Hepatic stellate cell (primary cell): ENCODE measurements at places on chromosomes 7 and 10.

- DNase-seq: no peak
Observed at GRCh38 chr7:29610086-29610485, 46.5 kb downstream of the PRR15 start.

- DNase-seq: no peak
Observed at GRCh38 chr7:142868188-142868985, 13.5 kb downstream of the EPHB6 start.

GRCh38 chr10:1743141-1743540, 5.8 kb upstream of the ADARB2 start:
- no peak for DNase-seq

GRCh38 chr10:119297207-119297968, 90.0 kb downstream of the GRK5 start:
- no peak for DNase-seq

DNA sequence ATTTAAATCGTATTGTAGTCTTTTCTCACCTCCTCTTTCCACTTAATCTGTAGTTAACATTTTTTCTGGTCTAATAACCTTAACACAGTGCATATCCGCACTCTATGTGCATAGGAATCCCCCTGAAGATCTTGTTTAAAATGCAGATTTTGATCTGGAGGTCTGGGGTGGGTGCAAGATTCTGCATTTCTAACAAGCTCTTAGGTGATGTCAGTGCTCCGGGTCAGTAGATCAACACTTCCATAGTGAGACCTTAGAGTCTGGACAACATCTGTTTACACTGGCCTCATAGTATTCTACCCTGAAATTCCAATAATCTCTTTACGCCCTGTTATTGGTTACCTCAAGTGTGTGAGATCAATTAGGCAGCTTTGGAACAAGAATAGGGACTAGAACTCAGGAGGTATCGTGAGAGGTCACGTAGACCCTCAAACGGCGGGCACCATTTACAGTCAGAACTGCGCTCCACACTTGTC, 434 bp upstream of the PLEKHA8 start:
- DNase-seq: no peak

GRCh38 chr10:16458166-16458955, 21.6 kb downstream of the PTER start:
- no peak for DNase-seq

- no peak for DNase-seq
Observed at GRCh38 chr7:126569402-126569801, 683.3 kb downstream of the GRM8 start.

- no peak for DNase-seq
Observed at GRCh38 chr7:91164506-91164905, 99.7 kb upstream of the FZD1 start.

GRCh38 chr7:28804990-28805389, 153.1 kb downstream of the TRIL start:
- DNase-seq: no peak

- no peak for DNase-seq
Observed at GRCh38 chr7:44887293-44887692, 2.0 kb upstream of the PURB start.

DNA sequence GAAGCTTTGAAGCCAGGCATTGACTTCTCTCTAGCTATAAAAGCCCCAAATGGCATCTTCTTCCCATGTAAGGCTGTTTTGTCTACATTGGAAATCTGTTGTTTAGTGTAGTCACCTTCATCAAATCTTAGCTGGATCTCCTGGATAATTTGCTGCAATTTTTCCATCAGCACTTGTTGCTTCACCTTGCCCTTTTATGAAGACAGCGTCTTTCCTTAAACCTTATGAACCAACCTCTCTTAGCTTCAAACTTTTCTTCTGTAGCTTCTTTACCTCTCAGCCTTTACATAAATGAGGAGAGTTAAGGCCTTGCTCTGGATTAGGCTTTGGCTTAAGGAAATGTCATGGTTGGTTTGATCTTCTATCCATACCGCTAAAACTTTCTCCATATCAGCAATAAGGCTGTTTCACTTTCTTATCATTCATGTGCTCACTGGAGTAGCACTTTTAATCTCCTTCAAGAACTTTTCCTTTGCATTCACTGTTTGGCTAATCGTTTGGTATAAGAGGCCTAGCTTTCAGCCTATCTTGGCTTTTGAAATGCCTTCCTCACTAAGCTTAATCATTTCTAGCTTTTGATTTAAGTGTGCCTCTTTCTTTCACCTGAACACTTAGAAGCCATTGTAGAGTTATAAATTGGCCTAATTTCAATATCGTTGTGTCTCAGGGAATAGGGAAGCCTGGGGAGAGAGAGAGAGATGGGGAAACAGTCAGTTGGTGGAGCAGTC, 803.2 kb downstream of the LRMDA start:
- DNase-seq: no peak

- no peak for DNase-seq
Observed at GRCh38 chr7:73880755-73881328, 19.9 kb downstream of the TMEM270 start.

DNA sequence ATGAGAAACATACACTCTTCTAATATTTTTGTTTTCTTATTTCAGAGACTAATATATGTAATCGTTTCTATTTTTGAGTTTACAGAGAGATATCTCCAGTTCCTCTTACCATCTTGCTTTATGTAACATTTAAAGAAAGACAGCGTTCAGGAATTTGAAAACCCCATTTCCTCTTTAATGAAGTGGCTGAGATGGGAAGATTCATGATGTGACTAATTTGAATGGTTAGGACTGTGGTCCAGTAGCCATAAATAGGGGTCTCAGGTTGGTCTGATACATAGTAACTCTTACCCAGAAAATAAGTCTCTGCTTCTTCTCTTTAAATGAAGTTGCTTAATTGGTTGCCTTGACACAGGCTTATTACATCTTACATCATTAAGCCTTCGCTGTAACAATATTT, 6.9 kb downstream of the KMT2E start:
- DNase-seq: no peak

GRCh38 chr7:119254742-119255141, 1018.2 kb upstream of the KCND2 start:
- no peak for DNase-seq

DNA sequence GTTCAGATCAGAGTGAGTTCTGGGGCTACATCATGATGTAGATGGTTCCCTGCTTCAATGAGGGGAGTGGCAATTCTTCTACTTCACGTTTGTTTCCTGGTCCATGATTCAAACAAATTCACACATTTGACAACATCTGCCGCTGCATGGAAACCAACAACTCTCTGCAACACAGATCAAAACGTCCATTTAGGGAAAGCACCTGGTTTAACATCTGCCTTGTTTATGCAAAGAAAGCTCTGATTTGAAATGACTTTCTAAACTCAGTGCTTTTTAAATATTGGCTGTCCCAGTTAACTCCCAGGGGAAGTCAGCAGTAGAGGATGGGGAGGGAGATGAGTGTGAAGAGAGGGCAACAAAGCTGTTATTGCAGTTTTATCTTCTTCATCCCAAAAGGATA, 93.8 kb downstream of the GAD2 start:
- DNase-seq: no peak

GRCh38 chr7:156829669-156830336, 63.2 kb downstream of the LMBR1 start:
- DNase-seq: no peak

GRCh38 chr7:115224922-115225321, 303.0 kb downstream of the MDFIC start:
- no peak for DNase-seq

DNA sequence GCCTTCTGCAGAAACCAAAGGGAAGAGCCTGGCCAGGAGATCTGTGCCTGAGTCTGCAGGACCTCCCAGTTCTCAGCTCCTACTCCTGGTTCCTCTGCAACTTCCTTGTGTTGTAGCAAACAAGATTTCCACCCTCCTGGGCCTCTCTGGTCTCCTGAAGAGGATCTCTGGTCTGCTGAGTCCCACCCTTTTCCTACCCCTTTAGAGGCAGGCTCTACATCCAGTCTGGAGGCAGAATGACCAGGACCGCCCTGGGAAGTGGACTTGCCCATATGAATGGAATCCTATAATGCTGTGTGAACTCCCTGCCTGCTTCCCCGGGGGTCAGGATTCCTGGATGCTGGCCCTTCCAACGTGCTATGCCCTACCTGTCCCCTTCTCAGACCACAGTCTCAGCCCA, 3.2 kb downstream of the DENND2A start:
- DNase-seq: no peak

GRCh38 chr10:82813856-82814255, 938.9 kb downstream of the NRG3 start:
- no peak for DNase-seq

GRCh38 chr7:52539414-52539813, 496.0 kb upstream of the POM121L12 start:
- no peak for DNase-seq

DNA sequence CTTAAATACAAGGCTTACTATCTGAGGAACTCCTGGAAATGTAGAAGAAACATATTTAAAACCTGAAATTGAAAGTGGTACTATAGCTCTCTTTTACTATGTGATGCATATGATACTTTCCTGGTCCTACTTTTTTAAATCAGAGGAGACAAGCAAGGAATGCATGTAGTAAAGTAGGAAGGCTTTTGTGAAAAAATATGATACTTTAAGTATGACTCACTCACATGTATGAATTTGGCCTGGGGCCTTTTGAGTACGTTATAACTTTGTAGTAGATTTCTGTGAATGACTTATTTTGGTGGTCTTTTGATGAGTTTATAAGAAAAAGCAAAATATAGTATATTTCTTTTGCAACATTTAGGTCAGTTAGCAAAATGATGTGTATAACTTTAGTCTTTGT, 53.8 kb downstream of the TAX1BP1 start:
- no peak for DNase-seq

- DNase-seq: peak; percentile 21
Observed at GRCh38 chr10:104589871-104590270, 51.2 kb upstream of the SORCS3 start.

DNA sequence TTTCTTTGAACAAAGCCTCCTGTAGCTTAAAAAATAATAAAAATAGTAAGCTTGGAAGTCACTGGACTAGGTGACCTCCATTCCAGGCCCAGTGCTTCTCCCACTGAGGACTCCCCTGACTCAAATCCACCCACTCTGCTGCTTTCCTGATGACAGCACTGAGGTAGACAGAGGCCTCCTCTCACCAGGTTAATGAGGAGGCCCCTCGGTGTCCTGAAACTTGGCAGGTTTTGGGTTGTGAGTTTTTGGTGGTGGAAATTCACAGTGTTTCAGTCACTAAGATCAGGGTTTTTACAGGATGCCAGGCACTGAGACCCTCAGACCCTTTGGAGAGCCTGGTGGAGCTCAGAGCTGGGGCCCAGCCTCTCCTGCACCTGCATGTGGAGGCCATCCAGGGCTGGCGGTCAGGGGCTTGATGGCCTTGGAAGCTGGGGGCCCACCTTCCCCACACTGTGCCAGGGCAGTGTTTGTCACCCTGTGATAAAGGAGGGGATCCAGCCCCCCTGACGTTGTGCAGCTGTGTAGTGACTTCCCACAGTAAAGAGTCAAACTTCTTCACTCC, 19.1 kb downstream of the TSPAN14 start:
- DNase-seq: no peak

DNA sequence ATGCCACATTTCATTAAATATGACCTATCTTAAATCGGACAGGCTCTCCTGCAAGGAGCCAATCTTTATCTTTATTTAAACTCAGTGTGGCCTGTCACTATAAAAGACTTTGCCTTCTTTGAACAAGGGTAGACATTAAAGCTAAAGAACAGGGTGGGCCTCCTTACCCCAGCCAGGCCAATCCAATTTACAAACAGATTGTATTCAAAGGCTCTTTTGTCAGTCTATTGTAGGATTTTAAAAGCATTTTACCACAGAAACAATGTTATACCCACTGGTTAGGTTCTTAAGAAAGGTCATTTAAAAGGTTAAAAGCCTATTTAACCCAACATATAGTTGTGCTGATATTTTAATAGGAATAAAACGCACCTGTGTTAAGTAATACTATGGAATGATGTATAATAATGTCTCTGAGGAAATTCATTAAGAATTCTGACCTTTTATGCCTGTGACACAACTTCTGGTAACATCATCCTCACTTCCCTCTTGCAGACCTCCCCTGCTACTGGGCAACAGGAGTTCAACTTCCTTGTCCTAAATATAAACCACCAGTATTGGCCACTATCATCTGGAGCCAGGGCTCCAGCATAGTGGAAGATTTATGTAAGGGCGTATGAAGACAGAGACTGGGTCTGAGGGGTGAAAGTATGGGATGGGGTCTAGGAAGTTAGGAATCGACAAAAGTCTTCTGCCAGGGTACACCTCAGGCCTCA, 32.5 kb downstream of the MTERF1 start:
- DNase-seq: no peak

DNA sequence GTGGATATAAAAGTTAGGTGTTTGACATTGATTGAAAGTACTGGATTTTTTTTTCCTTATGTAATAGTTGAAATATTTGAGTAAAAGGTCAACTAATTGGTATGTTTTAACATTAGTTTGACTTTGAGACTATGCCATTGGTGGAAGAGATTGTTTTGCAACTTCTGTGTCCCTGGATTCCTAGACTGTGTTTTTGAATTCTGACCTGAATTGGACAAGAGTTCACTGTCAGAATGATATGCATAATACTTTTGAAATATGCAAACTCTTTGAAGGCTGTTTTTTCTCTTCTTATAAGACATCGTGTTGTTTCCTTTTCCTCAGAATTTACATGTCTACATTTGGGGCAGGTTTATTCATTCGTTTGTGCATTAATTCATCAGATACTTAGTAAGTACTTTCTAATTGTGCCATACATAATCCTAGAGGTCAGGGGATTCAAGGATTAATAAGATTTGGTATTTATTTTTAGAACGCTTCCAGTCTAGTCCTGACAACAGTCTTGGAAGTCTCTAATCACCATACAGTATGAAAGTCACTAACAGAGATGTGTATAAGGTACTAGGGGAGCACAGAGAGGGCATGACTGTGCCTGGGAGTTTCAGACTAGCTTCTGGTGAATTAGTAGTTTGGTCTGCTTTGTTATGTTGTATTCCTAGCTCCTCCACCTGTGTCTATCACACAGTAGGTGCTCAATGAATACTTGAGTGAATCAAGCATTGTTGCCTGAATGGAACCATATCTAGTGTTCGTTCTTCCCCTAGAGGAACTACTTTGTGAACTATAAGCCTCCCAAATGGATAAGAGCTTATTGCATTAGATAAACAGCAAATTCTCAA, 49.2 kb downstream of the AGK start:
- DNase-seq: no peak

DNA sequence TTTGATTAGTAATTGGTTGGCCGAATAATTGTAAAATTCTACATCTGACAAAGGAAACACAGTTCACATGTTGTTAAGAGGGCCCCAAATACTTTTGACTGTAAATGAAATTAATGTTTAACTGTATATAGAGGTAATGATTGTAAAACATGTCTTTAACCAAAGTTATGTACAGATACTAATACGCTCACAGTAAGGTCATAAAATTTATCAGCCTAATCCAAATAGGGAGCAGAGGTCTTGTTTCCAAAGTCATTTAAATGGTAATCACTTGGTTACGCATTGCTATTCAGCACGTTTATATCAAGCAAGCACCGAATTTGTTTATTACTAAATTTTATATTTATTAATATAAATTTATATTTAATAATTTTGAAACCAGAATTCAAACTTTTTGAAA, 1.4 kb downstream of the PHYHIPL start:
- DNase-seq: no peak

DNA sequence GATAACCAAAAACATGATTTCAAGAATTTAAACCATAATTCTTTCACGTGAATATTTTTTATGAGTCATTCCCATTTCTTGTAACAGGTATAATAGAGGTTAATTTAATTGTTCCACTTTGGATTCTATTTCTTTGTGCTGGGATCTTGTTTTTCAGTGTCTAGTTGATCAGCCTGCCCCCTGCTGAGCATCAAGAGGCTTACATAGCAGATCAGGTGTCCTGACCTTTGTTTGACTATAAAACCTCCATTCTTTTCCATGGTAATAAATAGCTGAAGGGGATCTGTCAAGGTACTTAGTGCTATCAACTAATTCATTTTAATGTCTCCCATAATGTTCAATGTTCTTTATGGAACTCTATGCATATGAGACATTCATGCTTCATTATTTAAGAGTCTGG, 4.9 kb downstream of the COL17A1 start:
- DNase-seq: no peak
